BE2C (cell line): ENCODE measurements at places on chromosomes 7 and 10.

- DNase-seq, result no peak
Observed at GRCh38 chr7:157490465-157490912, 153.7 kb downstream of the DNAJB6 start.

DNA sequence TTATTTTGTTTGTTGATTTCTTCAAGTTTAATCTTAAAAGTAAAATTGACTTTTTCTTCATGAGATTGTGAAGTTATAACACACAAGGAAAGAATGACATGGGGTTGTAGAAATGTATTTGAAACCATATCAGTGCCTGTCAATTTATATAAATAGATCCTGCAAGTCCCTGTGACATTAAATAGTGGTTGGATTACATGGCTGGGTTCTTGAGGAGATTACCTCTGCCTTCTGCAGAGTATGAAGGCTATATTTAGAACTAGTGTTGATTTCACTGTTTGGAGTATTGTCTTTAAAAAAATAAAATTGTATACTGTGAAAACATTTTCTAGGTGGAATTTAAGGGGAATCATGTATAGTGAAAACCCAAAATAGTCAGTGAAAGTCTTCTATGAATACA lies 385.8 kb upstream of the SMIM30 start:
- DNase-seq, result no peak

DNA sequence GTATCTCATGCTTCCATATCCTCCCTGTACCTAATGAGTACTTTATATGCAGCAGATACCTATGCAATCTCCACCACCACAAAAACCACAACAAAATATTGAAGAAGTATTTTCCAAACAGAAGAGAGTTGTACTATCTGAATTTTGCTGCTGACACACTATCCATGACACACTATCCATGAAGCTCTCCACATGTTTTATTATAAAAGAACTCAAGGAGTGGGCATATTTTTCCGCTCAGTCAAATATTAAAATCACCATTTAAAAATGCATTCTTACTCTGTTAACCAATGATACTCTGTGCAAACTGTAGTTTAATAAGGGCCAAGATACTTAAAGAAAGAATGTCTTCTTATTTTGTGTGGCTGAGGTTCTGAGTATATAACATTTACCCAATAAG lies 2.8 kb downstream of the BET1 start:
- DNase-seq, result no peak

GRCh38 chr10:31321396-31321941 lies 2.5 kb downstream of the ZEB1 start:
- peak; percentile 12 for DNase-seq

DNA sequence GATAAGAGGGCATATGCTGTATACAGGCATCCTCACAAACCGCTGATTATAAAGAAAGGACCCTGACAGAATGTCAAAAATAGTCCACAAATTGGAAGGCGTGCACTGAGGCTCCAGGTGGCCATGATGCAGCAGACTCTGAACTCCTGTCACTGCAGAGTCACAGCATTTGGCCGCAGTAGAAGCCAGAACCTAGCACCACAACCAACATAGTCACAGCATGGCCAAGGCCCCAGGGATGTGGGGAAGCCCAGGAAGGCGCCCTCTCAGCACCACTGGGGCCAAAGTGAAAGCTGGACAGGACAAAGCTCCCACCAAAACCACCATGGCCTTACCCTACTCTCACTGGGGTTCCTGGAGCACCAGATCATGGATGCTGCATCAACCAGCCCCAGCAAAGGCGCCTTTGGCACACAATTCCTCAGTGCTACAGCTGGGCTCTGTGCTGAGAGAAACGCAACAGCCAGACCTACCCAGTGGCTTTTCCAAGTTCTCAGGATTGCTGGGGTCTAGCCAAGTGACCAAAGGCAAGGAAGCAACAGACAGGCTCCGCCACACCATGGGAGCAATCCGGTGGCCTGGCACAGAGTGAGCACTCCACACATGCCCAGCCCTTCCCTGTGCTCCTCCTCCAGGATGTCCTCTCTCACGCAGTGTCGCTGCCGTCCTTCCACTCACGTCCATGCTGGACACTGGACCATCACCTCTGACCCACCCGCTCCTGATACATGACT lies 60.2 kb downstream of the STK17A start:
- no peak for DNase-seq

GRCh38 chr7:140298213-140298612 lies 100.1 kb downstream of the SLC37A3 start:
- DNase-seq, result no peak
